Uterus (tissue), 4 donors: ENCODE measurements at places on chromosomes 11 and 22. TPM values are rescaled to one million over a fixed set of nuclear protein-coding genes. Genes with fewer than 3 reads are reported as not detected.

TCIRG1 gene
- 81.5 TPM for total RNA-seq

SUSD2 gene
- total RNA-seq, result 2.3 TPM

BATF2 gene
- 3.7 TPM for total RNA-seq

SNX32 gene
- total RNA-seq, result 0.58 TPM

ARHGAP8 gene
- 1.8 TPM for total RNA-seq

TEX54 gene
- total RNA-seq, result not detected

SCGB1A1 gene
- total RNA-seq, result not detected

OR10A4 gene
- total RNA-seq, result not detected

GP1BB gene
- 0.76 TPM for total RNA-seq

C11orf42 gene
- not detected for total RNA-seq

CYP2D6 gene
- total RNA-seq, result 2.0 TPM
